ENCODE measurements at places on chromosomes 13 and 19.

GRCh38 chr19:8577247-8577646 is at the start of gene MYO1F:
Gene MYO1F (minus strand): TSS chr19:8577442. CDS start chr19:8577309, 133 bp downstream.
- no peak for DNase-seq

DNA sequence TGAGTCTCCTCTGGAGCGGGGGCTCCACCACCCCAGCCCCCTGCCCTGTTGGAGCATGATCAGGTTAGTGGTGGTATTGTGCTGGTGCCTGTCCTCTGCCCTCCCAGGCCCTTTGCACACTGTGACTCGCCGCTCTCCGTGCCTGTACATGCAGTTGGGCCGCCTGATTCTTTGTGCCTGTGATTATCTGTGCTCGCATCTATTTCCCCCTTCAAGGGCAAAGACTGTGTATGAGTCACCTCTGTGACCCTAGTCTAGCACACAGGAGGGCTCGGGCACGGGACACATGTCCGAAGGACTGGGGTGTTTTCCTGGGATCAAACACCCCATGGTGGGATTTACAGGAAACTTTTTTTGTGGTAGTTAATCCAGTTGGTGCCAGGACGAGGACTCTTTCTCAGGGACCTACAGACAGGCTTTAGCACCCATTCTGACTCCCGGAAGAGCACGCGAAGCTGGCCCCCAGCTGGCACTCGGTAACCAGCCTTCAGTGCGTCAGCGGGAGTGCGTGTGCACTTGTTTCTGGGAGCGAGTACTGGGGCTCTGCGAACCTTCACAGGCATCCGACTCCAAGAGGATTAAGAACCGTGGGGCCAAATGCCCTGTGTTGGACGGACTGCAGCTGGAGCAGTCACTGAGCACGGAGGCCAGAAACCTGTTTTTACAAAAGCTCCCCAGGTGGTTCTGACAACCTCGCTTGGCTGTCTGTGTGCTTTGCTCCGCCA is 6.7 kb downstream of the PPP1R37 start:
- no peak for DNase-seq

DNA sequence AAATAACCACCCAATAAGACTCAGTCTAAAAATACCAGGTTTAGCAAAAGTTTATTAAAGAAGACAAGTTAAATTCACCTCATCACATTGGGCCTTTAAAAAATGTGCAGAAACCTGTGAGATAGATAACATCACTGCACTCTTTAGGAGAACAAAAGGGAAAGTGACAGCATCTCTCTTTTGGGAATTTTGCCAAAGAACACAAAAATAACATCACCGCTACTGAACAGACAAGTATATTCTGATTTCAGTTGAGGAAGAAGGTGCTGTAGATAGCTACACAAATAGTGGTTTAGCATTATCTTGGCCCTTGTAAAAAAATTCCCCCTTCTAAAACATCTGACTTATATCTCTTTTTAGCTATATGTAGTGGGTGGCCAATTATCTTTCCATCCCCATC is 244.7 kb downstream of the VWA8 start:
- DNase-seq, result no peak

- no peak for DNase-seq
Observed at GRCh38 chr13:40673414-40673813, 7.0 kb upstream of the FOXO1 start.

DNA sequence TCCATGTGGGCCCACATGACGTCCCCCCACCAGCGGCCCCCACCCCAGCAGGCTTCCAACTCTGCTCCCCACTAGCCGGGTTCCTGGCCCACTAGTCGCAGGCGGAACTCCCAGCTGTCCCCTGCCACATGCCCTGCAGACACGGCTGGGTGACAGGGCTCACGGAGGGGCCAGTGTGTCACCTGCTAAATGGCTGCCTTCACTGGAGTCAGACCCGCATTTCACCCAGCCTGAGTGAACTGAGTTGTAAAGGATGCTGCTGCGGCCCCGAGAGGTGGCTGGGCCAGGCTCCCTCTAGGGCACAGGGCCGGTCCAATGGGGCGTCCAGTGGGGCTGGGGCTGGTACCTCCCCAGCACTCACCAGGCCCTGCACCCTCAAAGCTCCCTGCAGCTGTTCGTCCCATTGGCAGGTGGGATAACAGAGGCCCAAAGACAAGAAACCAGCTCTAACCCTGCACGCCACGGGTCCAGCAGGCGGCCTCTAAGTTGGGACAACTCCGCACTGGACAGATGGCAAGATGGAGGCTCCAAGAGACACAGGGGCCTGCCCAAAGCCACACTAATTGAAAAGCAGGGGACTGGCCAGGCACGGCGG is 3.2 kb downstream of the LMNB2 start:
- no peak for DNase-seq

DNA sequence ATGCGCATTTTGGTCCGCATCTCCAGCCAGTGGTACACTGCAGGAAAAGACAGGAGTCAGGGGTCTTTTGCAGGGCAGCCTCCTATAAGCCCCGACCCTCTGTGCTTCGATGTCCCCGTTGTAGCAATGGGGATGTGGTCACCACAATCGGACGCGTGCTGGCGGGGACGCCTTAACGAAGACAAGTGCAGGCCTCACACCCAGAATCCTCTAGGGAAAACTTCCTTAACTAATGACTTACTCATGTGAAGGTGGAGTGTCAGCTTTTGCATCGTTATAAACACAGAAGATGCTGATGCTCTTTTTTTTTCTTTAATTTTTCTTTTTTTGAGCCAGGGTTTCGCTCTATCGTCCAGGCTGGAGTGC is 22.1 kb downstream of the VASP start:
- no peak for DNase-seq

DNA sequence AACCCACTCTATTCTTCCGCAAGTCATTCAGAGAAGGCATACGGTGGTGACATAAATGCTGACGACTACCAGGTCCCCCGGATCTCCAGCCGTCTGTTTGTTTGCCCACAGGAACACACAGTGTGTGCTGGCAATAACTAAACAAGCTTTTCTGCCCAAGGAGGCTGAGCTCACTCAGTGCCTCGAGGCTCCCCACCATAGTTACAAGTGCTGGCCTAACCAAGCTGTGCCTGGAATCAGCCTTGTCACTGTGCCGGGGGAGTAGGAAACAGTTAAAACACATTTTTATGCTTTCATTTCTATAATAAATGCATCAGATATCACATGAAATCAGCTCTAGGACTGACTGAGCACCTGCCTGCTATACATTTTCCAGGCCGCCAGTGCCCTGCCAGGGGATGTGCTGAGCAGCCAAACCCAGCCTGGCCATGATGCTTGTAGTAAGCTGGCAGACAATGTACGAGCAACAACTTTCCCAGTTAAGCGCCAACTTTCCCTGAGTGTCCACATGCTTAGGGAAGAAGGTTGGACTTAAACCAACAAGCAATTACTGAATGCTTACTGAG is 28.1 kb downstream of the BRD4 start:
- DNase-seq, result no peak

DNA sequence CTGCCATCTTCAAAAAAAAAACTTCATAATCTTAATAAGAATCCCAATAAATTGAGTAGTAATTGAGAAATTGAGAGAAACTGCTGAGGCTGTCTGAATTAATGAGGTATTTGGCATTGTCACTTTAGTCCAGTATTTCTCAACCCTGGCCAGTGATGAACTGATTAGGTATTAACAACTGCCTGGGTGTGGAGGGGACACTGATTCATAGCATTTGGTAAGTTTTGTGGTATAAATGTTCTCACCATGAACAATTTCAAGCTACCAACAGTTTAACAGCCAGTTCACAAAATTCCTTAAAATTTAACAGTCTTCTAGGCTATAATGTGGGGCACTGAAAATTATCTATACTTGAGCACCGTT is 18.3 kb downstream of the GPC6 start:
- no peak for DNase-seq

DNA sequence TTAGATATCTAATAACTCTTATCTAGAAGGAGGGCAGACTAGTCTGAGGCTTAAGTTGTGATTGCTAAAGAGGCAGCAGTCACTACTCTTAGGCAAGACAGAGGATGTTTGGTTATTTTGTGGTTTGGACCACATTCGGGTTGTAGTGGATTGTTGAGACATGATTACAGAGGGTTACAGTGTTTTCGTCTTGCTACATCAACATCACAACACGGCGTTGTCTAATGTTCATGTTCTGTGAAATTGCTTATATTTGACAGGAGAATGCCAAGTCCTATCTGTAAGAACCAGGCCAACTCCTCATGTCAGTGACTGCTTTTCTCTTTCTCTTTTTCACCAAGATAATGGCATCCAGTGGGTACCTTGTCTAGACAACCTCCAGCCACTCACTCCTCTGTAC is 16.8 kb upstream of the TM9SF2 start:
- no peak for DNase-seq

- no peak for DNase-seq
Observed at GRCh38 chr13:97254816-97255215, 32.7 kb downstream of the MBNL2 start.

GRCh38 chr13:80716610-80717081 is 375.7 kb upstream of the SPRY2 start:
- DNase-seq, result no peak

All from cortex of kidney (tissue), 1 donor.